ENCODE measurements at places on chromosomes 4 and X.
A peak's percentile ranks its signal among the peaks of the same experiment; 100 is the strongest.

DNA sequence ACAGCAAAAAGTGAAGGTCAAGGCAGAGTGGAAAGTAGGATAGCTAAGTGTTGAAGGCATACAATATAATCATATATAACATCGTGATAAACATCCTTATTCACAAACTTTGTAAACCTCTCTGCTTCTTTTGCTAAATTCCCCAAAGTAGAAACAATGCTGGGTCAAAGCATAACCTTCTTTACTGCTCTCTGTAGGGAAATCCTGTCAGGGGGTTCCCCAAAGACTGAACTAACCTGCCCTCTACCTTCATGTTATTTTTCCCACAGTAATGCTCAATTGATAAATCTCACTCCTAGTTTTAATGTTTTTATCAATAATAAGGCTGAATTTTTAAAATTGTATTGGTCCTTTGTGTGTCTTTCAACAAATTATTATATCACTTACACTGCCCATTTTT lies 55.7 kb downstream of the DCHS2 start:
- DNase-seq: no peak

- DNase-seq: no peak
These were observed 433.1 kb upstream of the FAM241A start for GRCh38 chr4:111712093-111712677.

- DNase-seq: no peak
These were observed 537.8 kb upstream of the BOD1L1 start for GRCh38 chr4:14165222-14165920.

GRCh38 chr4:8435656-8436121 lies 4.8 kb downstream of the ACOX3 start:
- DNase-seq: peak; percentile 73

- DNase-seq: no peak
These were observed 62.1 kb upstream of the USP9X start for GRCh38 chrX:41023098-41023497.

Measured in large intestine (tissue), 12 donors.